Cardiac fibroblast (primary cell): ENCODE measurements at places on chromosomes 11 and 22.

GRCh38 chr22:44639891-44640617 is 62.0 kb upstream of the PRR5 start:
- no peak for DNase-seq

DNA sequence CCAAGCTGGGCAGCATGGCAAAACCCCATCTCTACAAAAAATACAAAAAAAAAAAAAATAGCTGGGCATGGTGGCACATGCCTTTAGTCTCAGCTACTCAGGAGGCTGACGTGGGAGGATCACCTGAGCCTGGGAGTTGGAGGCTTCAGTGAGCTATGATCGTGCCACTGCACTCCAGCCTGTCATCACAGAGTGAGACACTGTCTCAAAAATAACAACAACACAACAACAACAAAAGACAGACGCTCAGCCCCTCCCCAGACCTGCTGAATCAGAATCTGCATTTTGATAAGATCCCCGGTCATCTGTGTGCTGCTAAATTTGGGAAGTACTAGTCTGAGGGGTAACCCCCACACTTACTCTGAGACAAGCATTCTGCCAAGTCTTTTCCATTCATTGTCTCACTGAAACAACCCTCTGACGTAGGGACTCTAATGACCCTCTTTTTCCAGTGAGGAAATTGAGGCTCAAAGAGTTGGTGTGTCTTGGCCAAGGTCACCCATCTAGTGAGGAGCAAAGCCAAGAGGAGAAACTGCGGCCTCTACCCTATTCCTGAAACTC is 7.5 kb downstream of the NEFH start:
- DNase-seq = no peak

DNA sequence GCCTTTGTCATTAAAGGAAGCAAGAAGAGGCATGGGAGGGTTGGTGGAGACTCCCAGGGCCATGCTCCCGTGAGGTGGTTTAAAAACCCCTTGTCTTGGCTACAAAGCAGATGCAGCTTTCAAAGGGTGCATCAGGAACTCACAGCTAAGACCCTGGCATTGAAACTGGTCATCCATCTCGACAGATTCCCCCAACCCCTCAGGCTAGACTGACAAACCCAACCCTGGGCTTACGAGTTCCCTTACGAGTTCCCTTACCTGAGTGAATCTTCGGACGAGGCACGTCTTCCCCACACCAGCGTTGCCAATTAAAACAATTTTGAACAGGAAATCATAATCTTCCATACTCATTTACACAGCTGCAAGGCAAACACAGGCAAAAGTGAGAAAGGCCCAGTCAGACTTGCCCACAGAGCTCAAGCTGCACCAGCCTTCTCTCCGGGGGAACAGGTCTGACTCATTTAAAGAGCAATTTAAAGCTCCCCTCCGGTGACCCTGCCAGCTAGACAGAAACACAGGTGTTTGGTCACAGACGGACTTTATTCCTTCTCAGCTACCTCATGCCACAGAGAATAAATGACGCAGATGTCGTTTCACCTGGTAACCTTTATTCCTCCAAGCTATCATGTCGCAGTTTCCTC is 74.6 kb downstream of the RAB30 start:
- no peak for DNase-seq

- DNase-seq = no peak
Observed at GRCh38 chr11:9697766-9698165, 33.9 kb downstream of the SWAP70 start.

- no peak for DNase-seq
Observed at GRCh38 chr22:28462901-28463300, 216.7 kb downstream of the TTC28 start.

DNA sequence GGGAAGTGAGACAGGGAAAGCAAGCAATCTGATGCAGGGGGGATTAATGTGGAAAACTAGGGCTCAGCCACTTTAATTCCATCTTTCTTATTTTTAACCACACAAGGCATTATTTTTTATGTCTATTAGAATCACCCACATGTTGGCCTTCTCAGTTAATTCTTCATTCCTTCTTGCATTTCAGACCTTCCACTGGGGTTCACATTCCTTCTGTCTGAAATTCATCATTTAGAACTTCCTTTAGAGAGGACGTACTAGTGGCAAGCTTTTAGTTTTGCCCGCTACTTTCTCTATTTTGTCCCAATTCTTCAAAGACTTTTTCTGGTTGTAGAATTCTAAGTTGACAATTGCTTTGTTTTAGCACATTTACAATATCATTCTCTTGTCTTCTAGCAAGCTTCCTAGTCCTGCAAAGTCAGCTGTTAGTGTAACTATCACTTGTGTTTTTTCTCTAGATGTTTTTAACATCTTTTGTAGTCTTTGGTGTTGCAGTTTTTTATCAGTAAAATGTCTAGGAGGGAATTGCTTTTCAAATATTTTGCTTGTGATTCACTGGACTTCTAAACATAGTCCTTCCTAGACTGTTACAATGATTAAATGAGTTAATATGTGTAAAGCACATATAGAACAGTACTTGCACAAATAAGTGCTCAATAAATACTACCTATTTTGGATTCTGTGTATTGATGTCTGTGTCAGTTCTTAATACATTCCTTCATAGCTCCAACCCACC is 5.5 kb upstream of the NNMT start:
- peak; percentile 68 for DNase-seq

DNA sequence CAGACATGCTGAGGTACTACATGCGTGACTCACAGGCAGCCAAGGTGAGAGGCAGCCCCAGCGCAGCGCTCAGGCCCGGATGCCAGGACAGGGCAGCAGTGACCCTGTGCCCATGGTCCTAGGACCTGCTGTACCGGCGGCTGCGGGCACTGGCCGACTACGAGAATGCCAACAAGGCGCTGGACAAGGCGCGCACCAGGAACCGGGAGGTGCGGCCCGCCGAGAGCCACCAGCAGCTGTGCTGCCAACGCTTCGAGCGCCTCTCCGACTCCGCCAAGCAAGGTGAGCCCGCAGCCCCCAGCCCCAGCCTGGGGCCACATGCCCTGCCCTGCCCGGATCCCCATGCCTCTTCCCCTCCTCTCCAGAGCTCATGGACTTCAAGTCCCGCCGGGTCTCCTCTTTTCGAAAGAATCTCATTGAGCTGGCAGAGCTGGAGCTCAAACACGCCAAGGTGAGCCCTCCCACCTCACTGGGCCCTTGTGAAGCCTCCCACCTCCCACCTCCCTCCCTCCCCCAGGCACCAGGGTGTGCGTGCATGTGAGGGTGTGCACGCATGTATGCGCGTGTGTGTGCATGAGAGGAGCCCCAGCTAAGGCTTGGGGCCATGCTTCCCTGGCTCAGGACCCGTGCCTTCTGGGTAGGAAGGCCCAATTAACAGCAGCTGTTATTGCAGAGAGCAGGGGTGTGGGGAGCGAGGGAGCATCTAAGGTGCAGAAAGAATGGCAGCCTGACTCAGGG is 5.3 kb downstream of the CFL1 start:
- no peak for DNase-seq

GRCh38 chr11:73975479-73975757 is 7.2 kb downstream of the UCP2 start:
- no peak for DNase-seq

GRCh38 chr11:13009921-13010748 is 1.0 kb downstream of the RASSF10 start:
- DNase-seq = peak; percentile 20

DNA sequence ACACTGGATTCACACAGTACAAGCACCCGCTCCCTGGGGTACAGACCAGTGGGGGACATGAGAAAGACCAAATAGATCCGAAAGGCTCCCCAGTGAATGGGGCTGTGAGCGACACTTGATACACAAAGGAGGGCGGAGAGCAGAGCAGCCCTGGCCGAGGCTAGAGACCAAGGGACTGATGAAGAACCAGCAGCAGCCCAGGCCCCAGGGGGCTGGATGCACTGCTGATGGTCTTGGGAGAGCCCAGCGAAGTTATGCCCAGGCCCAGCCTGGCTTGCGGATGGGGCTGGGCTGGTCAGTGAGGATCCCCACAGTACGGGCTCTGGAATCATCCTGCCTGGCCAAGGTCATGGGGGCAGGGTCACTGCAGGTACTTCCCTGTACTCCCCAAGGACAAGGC is 23.2 kb downstream of the ARHGAP1 start:
- no peak for DNase-seq

DNA sequence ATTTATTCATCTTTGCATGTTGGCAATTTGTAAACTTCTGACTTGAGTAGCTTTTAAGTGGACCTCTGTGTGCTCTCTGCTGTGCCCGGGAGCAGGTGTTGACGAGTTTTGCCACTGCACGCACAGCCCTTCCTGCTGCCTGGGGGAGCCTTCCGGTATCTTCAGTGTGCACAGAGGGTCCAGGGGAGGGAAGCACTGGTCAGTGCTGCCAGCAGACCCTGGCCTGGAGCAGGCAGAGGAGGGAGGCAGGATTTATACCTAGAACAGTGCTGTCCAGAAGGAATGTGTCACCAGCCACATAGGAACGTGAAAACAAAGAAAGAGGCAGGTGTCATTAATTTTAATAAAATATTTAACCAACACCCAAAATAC is 403.6 kb downstream of the TBC1D22A start:
- DNase-seq = no peak

- DNase-seq = no peak
Observed at GRCh38 chr11:12196872-12197271, 86.5 kb downstream of the MICAL2 start.

DNA sequence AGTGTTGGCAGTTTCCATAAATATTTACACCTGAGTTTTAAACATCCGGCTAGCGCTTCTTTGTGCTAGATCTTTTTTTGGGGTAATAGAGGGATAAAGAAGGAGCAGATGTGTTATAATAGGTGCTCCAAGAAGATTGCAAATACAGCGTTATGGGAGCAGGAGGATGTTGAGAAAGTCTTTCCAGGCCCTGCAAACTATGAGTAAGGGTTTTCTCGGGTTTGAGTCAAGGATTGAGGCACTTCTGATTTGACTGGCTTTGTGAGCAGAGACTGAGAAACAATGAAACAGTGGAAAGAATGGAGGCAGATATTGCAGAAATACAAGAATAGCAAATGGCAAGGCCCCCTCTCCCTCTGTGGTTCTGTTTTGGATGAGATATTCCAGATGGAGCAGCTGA is 155.0 kb upstream of the TIMP3 start:
- DNase-seq = no peak
